ENCODE measurements at places on chromosomes 4 and X. TPM values are rescaled to one million over a fixed set of nuclear protein-coding genes. Genes with fewer than 3 reads are reported as not detected.

GATA1 gene
- total RNA-seq = not detected

DNA sequence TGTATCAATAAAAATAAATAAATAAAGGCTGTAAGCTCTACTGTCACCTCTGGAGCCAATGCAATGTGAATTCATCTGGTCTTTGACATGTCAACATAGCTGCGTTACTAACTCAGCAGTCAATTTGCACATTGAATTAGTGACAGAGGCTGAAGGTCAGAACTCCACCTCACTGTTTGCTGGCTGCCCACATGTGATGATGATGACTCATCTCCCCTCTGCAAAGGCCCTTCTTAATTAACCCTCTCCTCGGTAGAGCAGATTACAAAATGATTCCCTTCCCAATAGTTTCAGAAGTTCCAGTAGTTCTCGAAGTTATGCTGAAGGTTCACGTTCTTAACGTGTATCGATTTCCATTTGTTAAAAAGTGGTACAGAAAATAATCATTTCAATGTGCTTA lies 1626.0 kb upstream of the TENM3 start:
- no peaks in the 10 kb centered on the region for H3K4me1 ChIP-seq
- H3K27me3 ChIP-seq = no peaks in the 10 kb centered on the region
- no peak for DNase-seq
- H3K27ac ChIP-seq = no peak overlapping the region

DNA sequence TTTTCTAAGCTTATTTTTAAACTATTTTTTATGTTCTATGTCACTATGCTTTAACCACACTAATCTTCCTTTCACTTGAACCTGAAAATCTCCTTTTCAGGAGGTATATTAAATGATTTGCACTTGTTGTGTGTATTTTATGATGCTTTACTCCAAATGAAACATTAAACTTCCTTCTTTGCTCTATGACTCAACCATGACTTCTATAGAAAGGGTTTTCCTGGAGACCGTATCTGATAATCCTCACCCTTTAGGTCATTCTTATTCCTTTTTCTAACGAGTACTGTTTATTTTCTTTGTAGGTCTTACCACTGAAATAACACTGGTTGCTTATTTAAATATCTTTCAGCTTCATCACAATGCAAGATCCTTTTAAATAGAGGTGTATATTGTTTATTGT lies 1163.2 kb downstream of the PCDH18 start:
- H3K4me3 ChIP-seq = no peak overlapping the region
- DNase-seq = no peak
- no peaks in the 10 kb centered on the region for H3K27me3 ChIP-seq
- H3K36me3 ChIP-seq = no peaks in the 10 kb centered on the region

FAM149A gene
- 0.80 TPM for total RNA-seq

DNA sequence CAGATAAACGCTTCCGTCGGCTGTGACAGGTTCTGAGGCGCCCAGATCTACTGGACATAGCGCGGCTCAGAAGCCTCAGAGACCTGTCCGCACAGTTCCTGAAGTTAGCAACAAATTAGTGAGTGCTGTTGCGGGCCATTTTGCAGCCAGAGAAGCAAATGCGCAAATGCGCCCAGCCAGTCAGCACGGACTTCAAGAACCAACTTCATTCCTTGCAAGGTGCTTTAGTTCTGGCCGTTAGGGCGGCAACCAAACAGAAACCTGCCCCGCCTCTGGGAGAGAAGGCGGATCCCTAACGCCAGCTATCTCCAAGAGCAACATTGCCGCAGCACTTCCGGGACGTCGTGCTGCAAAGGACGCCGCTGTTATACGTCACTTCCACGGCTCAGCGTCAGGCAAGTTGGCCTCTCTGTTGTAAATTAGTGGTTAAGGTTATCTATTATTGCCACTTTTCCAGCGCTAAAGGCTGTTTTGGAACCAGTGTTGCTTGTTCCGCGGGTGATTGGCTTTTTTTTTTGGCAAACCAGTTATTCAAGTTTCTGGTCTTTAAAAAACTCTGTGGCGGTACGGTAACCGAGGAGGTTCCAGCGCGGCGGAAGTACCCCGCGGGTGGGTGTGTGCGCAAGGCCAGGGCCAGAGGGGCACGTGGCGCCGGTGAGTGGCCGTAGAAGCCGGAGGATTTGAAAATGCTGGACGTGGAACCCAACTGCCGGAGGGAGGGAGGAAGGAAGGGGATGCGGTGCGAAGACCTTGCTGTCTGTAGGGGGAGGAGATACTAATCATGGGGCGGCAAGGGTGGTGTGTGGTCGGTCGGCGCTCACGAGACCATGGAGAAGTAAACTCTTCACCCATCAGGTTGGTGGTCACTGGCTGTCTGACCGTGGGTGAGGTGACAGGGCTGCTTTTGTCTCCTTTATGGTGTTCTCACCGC lies at the start of gene GAR1:
TSS of gene GAR1 (plus strand) at position 612 of the 931 bp plus-strand sequence. CDS start 403 bp downstream, outside the sequence.
- peak within 1 kb of the TSS; percentile 90 for H3K4me3 ChIP-seq
- peaks cover 20% of the 10 kb centered on the region for H3K4me1 ChIP-seq
- peaks cover 9% of the 10 kb centered on the region for H3K36me3 ChIP-seq
- H3K27me3 ChIP-seq = no peaks in the 10 kb centered on the region

GRCh38 chr4:56469489-56470210 lies 2.2 kb downstream of the SRP72 start:
- peaks cover 28% of the 10 kb centered on the region for H3K36me3 ChIP-seq
- H3K27ac ChIP-seq = no peak overlapping the region
- H3K4me1 ChIP-seq = peaks cover 26% of the 10 kb centered on the region
- no peaks in the 10 kb centered on the region for H3K27me3 ChIP-seq
- peak overlapping the region; percentile 96 for H3K4me3 ChIP-seq

ADH1B gene
- not detected for total RNA-seq

RADX gene
- total RNA-seq = 0.20 TPM

GRCh38 chr4:123444290-123444731 lies 47.7 kb downstream of the SPRY1 start:
- peaks cover 6% of the 10 kb centered on the region for H3K4me1 ChIP-seq
- H3K36me3 ChIP-seq = no peaks in the 10 kb centered on the region
- DNase-seq = no peak
- no peaks in the 10 kb centered on the region for H3K27me3 ChIP-seq
- no peak overlapping the region for H3K4me3 ChIP-seq

MSANTD1 gene
- total RNA-seq = 3.4 TPM

- H3K36me3 ChIP-seq = 0 out of 2 replicates have a peak, but pooled peaks cover 5% of the 10 kb centered on the region
- H3K27ac ChIP-seq = peak overlapping the region; percentile 29
- no peak overlapping the region for H3K4me3 ChIP-seq
- H3K4me1 ChIP-seq = no peaks in the 10 kb centered on the region
Measured at GRCh38 chr4:138158746-138159297, 83.3 kb downstream of the SLC7A11 start.

- H3K4me3 ChIP-seq = no peak overlapping the region
- no peak for DNase-seq
- H3K4me1 ChIP-seq = no peaks in the 10 kb centered on the region
- no peaks in the 10 kb centered on the region for H3K27me3 ChIP-seq
- no peak overlapping the region for H3K27ac ChIP-seq
- no peaks in the 10 kb centered on the region for H3K36me3 ChIP-seq
Measured at GRCh38 chr4:27966664-27967063, 1106.0 kb downstream of the STIM2 start.

CYP2U1 gene
- 1.3 TPM for total RNA-seq

GRCh38 chrX:55340896-55341433 lies 76.2 kb upstream of the PAGE3 start:
- H3K36me3 ChIP-seq = no peaks in the 10 kb centered on the region
- no peaks in the 10 kb centered on the region for H3K4me1 ChIP-seq
- H3K4me3 ChIP-seq = no peak overlapping the region
- no peaks in the 10 kb centered on the region for H3K27me3 ChIP-seq

FAM3A gene
- 60.3 TPM for total RNA-seq

UGT2B15 gene
- total RNA-seq = not detected

GAGE12H gene
- total RNA-seq = not detected

All from PC-9 (cell line).